Activated CD4-positive, CD25-positive, alpha-beta regulatory T cell treated with anti-CD3 and anti-CD28 coated beads, Interleukin-2, amount 50 U/mL, for 24 hours (primary cell): ENCODE measurements at places on chromosomes 11 and 22.

GRCh38 chr22:27108425-27109114, 451.2 kb downstream of the MIAT start:
- no peak for ATAC-seq

DNA sequence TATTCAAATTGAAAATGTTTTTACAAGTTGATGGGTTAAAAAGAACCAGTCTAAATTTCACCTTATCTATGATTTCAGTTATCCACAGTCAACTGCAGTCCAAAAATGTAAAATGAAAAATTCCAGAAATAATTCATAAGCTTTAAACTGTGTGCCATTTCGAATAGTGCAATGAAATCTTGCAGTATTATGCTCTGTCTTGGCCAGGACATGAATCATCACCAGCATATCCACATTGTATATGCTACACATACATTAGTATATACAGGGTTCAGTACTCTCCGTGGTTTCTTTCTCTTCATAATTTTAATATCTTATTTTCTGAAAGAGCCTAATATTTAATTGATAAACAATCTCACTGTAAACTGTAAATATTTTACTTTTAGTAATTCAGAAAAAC, 45.9 kb downstream of the ARHGAP32 start:
- ATAC-seq = no peak

DNA sequence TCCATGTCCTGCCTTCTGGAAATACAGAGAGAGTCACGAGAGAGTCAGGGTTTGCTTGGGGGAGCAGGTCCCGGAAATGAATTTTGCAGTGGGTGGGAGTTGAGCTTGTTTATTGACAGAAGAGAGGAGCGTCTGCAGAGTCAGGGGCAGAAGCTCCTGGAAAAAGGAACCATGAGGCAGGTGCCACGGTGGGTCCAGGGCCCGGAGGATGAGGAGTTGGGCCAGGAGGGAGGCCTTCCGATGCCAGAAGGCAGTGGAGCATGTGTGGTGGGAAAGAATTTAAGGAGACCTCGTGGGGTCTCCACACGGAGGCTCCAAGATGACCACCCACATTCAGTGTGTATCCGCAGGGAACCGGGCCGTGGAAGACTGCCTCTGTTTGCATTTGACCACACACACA, 461.2 kb downstream of the BRD1 start:
- no peak for ATAC-seq

DNA sequence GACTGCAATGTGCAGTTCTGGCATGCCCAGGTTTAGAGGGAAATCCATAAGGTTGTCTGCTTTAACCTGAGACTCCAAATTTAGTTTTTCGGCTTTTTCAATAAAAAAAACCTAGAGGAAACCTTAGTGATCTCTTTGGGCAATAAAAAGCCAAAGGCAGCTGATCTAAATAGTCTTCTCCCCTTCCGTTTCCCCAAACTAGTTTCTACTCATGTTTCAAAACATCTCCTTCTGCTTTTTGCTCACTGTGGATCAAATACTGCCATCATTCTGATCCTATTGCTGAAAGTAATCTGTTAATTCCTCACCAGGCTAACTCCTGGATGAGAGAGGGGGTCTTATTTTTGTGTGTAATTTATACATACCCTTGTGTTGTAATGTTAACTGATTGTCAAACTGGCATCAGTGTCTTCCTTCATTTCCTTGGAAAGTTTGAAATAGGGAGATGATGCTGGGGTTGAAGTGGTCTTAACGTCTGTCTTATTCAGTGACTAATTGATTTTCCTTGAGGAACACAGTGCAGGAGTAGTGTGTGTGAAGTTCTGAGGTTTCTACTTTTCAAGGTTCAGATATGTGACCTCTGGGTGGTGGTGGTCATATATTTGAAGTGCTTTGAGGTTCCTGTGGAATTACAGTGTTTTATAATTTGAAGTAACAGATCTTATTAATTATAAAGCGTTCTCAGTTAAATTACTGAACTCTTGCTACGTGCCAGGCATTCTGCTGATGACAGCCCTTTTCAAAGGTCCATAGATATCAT, 55.0 kb downstream of the ARHGAP42 start:
- ATAC-seq = no peak

- ATAC-seq = no peak
Observed at GRCh38 chr11:115503083-115503885, 931 bp downstream of the CADM1 start.

DNA sequence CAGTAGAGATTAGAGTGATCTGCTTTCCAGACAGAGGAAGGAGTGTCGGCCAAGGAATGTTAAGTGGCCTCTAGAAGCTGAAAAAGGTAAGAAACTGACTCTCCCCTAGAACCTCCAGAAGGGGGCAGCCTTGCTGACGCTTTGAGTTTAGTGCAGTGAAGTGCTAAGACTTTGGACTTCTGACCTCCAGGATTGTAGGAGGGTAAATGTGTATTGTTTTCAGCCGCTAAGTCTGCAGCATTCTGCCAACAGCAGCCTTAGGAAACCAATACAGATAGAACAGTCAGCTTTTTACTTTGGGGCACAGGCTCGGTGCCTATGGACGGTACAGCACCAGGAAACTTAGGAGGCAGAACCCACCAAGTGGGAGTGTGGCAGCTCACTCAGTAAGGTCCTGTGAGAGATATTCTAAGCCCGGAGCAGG, 3.6 kb upstream of the TBC1D22A start:
- no peak for ATAC-seq

- no peak for ATAC-seq
Observed at GRCh38 chr22:37924386-37925065, 18.4 kb downstream of the MICALL1 start.

DNA sequence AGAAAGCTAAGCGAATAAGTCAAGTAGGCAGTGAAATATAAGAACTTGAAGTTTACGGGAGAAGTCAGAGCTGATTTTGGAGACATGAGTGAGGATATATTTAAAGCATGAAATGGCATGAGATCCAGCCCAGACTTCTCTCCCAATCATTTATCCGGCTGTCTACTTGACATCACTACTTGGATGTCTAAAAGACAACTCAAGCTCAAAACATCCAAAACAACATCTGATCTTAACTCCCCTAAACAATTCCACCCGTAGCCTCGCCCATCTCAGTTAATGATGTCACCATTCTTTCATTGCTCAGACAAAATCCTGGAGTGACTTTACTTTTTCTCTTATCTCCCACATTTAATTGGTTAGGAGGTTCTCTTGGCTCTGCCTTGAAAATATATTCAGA, 44.5 kb downstream of the WEE1 start:
- no peak for ATAC-seq

DNA sequence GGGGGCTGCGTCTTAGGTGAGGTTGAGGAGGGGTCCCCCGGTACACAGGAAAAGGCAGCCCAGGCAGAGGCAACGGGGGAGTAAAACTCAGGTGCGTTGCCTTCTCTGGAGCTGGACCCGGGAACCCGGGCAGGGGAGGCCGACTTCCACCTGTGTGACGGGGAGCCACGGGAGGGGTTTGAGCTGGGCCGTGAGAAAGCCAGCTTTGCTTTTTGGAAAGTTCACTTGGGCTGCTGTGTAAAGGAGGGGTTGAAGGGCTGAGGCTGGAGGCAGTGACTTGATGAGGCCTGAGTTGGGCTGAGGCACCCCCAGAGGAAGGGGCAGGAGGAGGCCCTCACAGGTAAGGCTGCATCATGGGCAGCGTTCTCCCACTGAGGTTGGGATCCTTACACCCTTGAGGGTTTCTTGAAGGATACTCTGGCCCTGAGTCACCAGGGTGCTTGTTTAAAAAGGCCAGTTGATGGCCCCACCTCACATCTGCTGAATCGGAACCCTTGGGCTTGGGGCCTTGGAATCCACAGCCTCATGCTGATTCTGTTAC, 47.2 kb downstream of the CHRDL2 start:
- ATAC-seq = no peak

DNA sequence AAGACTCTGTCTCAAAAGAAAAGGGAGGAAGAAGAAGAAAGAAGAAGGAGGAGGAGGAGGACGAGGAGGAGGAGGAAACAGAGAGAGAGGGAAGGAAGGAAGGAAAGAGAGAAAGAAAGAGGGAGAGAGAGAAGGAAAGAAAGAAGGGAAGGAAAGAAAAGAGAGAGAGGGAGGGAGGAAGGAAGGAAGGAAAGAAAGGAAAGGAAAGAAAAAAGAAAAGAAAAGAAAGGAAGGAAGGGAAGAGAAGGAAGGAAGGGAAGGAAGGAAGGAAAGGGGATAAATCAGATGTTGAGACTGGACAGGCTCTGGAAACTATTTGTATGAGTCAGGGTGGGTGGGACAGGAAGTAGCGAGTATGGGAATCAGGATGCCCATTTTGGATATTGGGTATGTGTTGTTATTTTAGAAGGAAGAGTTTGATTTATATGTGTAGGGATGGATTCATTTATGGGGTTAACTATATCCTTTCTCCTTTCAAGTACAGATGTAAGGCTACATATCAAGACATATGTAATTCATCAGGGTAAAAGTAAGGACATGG, 6.0 kb upstream of the RPL3 start:
- no peak for ATAC-seq
